ENCODE measurements at places on chromosomes 6 and 20.

GRCh38 chr6:68958327-68958726, 323.2 kb downstream of the ADGRB3 start:
- no peak for DNase-seq

DNA sequence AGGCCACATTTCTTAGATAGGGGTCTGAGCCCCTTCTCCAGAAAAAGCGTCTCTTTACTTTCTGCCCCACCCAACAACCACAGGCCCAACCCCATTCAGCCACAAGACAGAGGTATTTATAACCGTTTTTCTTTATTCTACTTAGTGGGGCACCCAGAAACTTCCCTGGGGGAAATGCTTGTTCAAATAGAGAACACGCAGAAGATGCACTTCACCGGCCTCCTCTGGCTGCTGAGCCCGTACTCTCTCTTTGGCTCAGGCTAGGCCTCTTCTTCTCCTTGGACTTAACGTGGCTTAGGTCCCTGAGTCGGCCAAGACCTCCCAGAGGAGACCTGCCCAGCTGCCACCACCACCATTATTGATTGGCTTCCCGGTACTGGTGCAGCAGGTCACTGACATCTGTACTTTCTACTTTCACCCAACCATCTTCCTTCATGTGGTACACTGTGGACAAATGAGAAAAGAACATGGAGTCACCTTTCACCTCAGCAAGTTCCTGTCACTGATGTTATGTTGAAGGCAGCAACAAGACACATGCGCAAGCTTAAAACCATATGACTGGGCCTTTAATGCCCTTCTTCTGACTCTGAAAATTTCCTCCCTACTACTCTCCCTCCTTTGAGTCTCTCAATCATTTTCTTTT, 2.2 kb upstream of the TAP2 start:
- DNase-seq, result no peak

GRCh38 chr20:63703471-63703975, 4.3 kb downstream of the ARFRP1 start:
- no peak for DNase-seq

- no peak for DNase-seq
Measured at GRCh38 chr6:169780571-169781091, 29.2 kb downstream of the ERMARD start.

GRCh38 chr20:6295127-6295866, 172.5 kb upstream of the FERMT1 start:
- no peak for DNase-seq

GRCh38 chr20:59661153-59661552, 56.8 kb downstream of the PHACTR3 start:
- DNase-seq, result no peak

DNA sequence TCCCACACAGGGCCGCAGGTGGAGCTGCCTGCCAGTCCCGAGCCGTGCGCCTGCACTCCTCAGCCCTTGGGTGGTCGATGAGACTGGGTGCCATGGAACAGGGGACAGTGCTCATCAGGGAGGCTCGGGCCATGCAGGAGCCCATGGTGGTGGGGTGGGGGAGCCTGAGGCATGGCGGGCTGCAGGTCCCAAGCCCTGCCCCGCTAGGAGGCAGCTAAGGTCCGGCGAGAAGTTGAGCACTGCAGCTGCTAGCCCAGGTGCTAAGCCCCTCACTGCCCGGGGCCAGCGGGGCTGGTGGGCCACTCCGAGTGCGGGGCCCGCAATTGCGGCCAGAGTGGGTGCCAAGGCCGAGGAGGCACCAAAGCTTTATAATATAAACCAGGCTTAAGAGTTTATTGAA, 479.7 kb downstream of the MMUT start:
- DNase-seq, result no peak

GRCh38 chr6:129494586-129494985, 215.4 kb downstream of the ARHGAP18 start:
- DNase-seq, result no peak

GRCh38 chr20:10282979-10283456, 64.4 kb downstream of the SNAP25 start:
- DNase-seq, result no peak

- DNase-seq, result no peak
Measured at GRCh38 chr6:26205161-26205624, 118.0 kb downstream of the HFE start.

- DNase-seq, result no peak
Measured at GRCh38 chr6:124546601-124547000, 415.6 kb upstream of the RNF217 start.

DNA sequence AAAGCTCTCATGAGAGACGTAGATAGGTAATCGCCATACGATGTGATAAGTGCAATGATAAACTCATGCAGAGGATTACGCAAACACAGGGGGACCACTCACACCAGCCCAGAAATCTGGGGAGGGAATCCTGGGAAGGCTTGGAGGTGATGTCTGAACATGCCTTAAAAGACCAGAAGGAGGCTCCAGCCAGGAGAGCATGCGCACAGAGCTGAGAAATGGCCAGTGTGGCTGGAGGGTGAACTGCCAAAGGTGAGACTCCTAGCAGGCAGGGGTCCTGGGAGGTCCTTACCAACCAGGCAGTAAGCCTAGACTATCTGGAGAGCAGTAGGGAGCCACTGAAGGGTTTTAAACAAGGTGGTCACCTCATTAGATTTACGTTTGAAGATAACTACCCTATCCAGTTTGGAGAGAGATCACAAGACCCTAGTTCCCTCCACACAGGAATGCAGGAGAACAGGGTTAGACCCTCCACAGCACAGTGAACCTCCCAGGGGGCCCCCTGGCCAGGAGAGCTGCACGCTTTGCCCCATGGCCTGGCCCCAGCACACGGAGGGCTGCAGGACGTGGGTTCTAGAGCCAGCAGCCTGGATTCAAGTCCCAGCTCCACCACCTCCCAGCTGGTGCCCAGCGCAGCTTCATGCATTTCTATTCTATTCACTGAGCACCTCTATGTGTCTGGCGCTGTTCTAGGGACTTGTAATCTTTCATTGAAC, 13.1 kb downstream of the MDFI start:
- DNase-seq, result no peak

DNA sequence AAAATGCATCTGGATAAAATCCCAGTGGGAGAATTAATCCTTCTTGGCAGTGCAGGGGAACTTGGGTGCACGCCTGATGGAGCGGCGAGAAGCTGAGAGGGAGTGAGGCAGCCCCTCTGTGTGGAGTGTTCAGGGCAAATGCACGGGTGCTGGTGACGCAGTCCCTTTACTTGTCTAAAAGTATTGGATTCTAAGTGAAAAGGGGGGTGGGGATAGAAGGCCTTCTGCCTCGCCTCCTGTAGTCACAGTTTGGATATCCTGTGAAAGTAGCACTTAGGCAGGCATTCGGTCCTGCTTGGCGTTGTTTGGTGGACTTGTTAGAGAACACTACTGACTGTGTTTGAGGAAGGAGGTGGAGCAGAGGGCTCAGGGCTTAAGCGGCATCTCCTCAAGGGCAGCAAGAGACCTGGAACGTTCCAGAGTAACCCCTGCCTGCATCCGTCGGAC, 39.3 kb downstream of the PHACTR3 start:
- DNase-seq, result no peak

GRCh38 chr6:161644521-161644920, 370.7 kb upstream of the AGPAT4 start:
- no peak for DNase-seq

DNA sequence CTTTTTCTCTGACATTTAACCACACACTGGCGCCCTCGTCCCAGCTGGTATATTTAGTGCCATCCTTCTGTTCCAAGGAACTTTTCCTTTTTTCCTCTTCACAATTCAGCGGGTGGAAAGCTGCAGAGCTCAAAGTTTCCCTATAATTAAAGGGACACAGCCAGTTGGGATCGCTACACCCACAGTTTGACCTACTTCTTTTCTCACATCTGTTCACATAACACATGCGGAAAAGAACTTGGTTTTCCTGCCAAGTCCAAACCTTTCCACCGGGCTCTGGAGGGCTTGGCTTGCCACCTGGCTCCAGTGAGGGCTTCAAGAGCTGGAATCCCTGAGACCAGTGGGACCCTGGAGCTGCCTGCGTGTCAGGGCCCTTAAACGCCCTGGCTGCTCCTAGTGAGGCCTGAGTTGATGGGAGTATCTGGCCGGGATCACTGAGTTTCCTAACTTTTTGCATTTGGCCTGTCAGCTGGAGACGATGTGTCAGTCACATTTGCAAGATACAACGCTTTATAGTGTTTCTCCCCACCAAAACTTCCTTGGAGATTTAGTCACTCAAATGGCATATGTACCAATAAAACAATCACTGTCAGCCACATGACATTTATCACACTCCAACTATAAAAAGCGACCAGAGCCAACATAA, 176.0 kb downstream of the SASH1 start:
- no peak for DNase-seq

- DNase-seq, result no peak
Measured at GRCh38 chr6:109795994-109796555, 105.0 kb downstream of the FIG4 start.

All from cortex of kidney (tissue), 1 donor.